Right forelimb (tissue), 1 donor: ENCODE measurements at places on chromosomes 12 and 14.

GRCh38 chr14:52783206-52783605 is 8.2 kb downstream of the GNPNAT1 start:
- DNase-seq: no peak

DNA sequence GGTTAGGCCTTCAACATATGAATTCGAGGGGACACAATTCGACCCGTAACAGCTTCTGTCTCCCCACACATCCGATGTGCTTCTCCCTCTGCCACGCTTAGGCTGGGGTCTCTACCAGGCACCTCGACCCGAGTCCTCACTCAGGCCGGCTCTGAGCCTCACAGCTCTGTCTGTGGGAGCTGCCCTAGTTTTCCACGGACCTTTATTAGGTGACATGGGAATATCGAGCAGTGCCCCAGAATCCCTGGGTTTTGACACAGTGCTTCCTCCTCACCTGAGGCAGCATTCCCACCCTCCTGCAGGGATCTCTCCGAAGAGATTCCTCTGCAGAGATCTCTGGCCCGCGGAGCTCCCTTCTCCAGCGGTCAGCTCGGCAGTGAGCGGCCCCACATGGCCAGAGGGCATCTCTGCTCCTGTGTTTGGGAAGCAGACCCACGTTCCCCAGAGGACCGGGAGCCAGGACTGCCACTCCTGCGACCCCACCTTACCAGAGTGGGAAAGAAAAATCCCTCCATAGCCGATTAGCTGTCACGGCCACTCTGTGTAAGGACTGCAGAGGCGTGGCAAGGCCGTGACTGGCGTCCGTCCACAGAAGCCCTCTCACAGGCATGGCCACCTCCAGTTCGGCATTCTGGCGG is 21.2 kb downstream of the ZBTB42 start:
- DNase-seq: no peak

GRCh38 chr12:81668475-81668874 is 90.7 kb downstream of the PPFIA2 start:
- no peak for DNase-seq

GRCh38 chr12:25811656-25812126 is 146.8 kb upstream of the RASSF8 start:
- DNase-seq: no peak

DNA sequence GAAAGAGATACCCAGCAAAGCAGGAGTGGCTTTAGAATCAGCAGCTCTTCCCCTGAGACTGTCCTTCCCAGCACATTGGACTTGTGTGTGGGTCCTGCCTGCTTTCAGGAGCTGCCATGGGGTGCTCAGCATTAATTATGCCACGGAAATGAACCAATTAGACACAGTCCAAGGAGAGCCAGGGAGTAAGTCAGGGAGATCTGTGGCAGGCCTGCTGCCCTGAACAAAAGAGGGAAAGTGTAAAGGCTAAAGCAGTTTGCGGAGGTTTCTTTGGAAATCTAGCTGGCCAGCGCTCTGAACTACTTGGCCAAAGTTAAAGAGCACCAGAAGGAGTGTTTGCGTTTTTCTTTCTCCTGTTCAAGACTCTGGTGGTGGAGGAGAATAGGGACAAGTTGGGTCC is 65.7 kb upstream of the SRSF5 start:
- DNase-seq: no peak

- no peak for DNase-seq
These were observed 6.9 kb upstream of the GPRC5D start for GRCh38 chr12:12958886-12959285.

DNA sequence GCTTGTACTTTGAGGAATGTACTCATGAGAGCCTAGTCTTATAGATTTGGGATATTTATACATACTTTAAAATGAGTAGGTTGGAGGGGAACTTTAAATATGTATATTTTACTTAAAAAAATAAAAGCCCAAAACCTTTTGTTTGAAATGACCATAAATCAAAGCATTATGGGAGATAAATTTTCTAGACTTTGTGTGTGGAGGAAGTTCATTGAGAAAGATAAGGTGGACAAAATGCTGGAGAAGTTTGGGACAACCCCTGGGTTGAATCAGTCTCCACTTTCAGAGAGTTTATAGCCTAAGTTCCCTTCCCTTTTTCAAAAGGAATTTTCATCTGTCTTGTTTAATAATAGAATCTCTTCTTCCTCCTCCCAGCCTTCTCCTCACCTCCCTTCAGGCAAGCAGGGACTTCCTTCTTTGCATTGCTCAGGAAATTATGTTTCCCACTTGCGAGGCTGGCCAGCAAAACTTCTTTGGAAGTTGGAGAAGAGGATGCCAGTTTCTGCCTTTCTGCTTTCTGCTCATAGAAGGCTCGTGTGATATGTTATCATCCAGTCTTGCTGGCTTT is 54.2 kb downstream of the CHST11 start:
- DNase-seq: no peak

- DNase-seq: no peak
These were observed 135.7 kb downstream of the DICER1 start for GRCh38 chr14:95021588-95021987.

GRCh38 chr12:103812789-103813188 is 28.2 kb downstream of the NT5DC3 start:
- DNase-seq: no peak

DNA sequence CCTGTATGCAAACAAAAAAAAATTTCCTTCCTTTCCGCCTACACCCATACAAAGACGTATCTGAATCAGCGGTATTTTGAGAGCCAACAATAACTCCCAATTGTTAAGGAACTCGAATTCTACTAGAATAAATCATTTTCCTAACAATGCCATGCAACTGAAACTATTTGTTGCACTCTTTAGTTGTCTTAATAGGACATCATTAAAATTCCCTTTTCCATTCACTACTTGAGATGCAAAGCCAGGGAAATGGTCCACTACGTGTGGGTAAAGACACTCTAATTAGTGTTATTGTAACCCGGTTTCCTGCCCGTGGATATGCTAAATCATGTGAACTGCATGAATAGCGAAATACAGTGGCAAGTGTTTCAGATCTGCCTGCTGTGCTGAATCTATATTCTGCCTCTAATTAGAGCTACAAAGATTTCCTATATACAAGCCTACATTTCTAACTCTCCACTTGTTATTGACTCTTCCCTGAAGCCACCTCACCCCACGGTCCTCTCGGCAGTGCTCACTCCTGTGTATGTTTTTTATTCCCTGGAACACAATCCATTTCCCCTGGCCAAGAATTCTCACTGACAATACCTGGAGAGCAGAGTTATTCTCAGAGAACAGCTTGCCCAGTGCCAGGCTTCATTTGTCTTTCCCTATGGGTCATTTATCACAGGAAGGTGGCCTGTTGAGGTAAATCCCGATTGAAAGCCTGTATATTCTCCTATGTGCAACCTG is 168.3 kb downstream of the PAWR start:
- no peak for DNase-seq

- DNase-seq: no peak
These were observed 174.0 kb upstream of the C14orf180 start for GRCh38 chr14:104405360-104406226.

DNA sequence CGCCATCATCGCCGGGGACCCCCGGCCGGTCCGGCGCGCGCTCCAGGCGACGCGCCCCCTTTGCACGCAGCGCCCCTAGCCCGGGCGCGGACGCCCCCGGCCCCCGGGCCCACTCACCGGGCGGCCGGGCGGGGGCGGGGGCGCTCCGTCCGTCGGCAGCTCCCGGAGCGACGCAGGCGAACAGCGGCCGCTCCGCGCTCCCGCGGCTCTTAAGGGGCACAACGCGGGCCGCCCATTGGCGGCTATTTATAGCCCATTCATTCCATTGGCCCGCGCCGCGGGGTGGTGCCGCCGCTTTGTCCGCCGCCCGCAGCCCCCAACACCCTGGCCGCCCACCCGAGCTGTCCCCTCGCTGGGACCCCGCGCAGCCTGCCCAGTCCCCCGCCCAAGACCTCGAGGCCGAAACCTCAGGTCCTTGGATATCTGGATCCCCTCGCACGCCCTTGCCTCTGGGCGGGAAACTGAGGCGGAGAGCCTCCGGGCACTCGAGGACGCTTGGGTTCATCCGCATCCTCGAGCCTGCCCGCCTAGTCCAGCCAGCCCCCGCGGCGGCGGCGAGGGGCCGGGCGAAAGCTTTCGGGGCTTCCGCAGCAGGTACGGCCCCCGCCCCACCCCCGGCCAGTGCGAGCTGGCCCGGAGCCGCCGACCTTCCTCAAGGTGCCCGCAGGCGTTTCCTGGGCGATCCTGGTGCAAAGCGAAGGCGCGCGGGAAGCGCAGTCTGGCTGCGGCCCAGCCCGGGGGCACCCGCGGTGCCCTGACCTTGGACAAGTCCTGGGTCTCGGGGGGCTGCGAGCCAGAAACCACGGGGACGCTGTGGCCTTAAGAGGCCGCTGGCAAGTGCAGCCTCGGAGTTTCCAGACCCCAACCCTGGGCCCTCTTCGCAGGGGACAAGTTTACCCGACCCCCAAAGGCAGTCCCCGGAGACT is at the start of gene CKB:
CKB (minus strand) TSS at position 182 of the 926 bp plus-strand sequence. CDS start 337 bp downstream, outside the sequence.
- no peak for DNase-seq

GRCh38 chr12:111424793-111425251 is 19.1 kb downstream of the SH2B3 start:
- DNase-seq: no peak

GRCh38 chr14:69077841-69078240 is 75.1 kb downstream of the DCAF5 start:
- DNase-seq: no peak

DNA sequence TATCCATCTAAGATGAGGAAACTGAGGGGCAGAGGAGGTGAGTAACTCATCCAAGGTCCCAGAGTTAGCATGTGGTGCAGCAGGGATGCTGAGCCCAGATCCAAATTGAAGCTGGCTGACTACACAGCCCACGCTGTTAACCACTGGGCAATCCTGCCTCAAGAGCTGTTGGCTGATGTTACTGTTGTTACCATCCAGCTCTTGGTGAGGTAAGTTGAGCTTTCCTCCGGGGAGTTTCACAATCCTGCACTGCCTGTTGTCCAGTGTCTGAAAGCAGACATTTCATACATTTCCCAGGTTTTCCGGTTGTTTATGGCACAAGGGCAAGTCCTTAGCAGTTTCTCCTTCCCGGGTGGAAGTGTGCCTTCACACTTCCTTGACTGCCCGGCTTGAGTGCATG is 14.5 kb downstream of the CYP46A1 start:
- no peak for DNase-seq

DNA sequence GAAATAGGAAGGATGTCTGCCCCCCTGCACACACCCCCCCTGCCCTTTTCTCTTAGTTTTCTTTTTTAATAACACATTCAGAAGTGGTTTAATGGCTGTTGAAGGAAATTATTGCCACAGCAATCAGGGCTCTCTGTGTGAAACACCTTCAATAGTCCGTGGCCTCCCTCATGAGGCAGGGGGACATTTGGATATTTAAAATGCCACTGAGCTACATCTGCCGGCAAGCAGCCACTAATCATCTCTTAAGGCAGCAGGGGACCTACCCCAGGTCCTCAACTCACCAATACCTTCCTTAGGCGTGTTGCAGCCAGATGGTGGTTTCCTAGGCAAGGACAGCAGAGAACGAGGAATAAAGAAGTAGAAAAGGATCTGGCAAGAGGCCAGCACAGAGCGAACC is 283.2 kb downstream of the TTC8 start:
- DNase-seq: no peak

- no peak for DNase-seq
These were observed 266.9 kb downstream of the DUSP6 start for GRCh38 chr12:89085421-89085820.

GRCh38 chr12:92488735-92489134 is 214.1 kb upstream of the PLEKHG7 start:
- no peak for DNase-seq

GRCh38 chr12:74339211-74339610 is 198.4 kb upstream of the ATXN7L3B start:
- DNase-seq: no peak

- DNase-seq: no peak
These were observed 4.1 kb downstream of the KCNC2 start for GRCh38 chr12:75205558-75205957.

DNA sequence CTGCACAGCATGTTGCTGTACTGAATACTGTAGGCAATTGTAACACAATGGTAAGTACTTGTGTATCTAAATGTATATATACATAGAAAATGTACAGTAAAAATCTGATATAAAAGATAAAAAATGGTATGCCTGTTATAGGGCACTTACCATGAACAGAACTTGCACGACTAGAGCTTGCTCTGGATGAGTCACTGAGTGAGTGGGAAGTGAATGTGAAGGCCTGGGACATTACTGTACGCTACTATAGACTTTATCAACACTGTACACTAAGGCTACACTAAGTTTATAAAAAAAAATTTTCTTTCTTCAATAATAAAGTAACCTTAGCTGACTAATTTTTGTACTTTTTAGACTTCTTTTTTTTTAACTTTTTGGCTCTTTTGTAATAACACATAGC is 24.2 kb upstream of the NEDD1 start:
- no peak for DNase-seq

GRCh38 chr14:73715707-73716106 is 1.5 kb upstream of the PNMA1 start:
- no peak for DNase-seq

DNA sequence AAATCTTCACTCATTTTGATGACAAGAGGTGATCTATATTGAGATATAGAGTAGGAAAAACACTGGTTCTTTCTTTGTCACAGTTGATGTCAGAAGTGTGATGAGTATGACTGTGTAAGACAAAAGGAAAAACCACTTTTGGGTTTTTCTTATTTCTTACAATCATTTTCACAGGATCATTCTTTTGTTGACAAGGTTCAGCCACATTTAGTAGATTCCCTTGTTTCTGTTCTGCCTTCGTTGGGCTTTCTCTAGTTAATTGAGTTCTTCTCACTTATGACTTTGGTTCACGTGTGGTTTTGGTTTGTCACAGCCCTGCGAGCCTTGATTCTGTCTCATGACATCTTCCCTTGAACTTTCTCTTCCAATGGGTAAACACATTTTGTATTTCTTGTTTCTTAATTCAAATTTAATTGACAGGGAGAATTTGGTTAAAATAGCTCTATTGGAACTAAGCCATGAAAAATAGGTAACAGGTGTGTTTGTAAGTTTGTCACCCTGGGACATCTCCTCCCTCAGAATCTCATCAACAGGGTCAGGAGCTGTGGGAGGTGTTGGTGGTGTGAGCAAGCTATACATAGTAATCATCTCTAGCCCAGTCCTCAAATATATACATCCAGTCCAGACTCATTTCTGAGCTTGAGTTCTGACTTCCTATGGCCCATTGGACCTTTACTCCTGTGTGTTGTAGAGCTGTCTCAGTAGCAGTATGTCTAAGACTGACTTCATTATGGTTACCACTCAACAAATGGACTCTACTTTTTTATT is 255.3 kb downstream of the BMP4 start:
- no peak for DNase-seq

- DNase-seq: no peak
These were observed 15.4 kb upstream of the SCAF11 start for GRCh38 chr12:46005823-46006222.

- DNase-seq: peak; percentile 81
These were observed 789.6 kb downstream of the NRXN3 start for GRCh38 chr14:78959674-78960264.

DNA sequence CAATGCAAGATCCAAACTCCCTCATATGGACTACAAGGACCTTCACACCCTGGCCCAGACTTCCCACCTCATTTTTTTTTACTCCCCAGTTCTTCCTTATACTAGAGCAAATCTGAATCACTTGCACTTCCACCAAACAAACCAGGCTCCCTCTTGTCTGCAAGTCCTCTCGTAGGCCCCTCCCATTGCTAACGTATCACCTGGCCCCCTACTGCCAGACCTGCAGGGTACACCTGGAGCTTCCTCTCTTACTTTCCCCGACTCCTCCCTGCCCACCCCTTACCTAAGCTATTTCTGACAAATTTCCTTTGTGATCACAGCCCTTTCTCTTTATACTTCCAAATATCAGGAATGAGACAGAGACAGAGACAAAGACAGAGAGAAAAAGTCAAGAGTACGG is 463.9 kb downstream of the GALC start:
- no peak for DNase-seq

GRCh38 chr12:103379670-103380069 is 116.1 kb downstream of the C12orf42 start:
- no peak for DNase-seq
